ENCODE measurements at places on chromosomes 12 and 14.

DNA sequence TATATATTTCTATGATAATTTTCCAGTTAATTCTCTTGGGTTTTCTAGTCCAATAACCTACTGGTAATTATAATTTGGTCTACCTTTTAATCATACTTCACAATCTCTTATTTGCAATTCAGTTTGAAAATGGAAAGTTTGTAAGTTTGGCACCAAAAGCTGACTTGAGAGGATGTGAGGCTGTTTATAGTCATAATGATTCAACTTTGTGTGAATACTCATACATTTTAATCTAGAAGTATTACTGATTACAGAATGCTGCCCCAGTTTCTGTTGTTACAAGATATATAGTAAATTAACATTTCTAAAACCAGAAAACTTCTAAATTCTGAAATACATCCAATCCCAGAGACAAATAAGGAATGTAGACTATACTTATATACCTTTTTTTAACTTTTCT lies 158.2 kb downstream of the SLC38A4 start:
- no peak for DNase-seq

GRCh38 chr14:47022721-47023120 lies 371.1 kb upstream of the RPL10L start:
- DNase-seq = no peak

- no peak for DNase-seq
Observed at GRCh38 chr14:85024931-85025330, 505.0 kb upstream of the FLRT2 start.

GRCh38 chr12:115194448-115194847 lies 510.5 kb upstream of the TBX3 start:
- DNase-seq = no peak

DNA sequence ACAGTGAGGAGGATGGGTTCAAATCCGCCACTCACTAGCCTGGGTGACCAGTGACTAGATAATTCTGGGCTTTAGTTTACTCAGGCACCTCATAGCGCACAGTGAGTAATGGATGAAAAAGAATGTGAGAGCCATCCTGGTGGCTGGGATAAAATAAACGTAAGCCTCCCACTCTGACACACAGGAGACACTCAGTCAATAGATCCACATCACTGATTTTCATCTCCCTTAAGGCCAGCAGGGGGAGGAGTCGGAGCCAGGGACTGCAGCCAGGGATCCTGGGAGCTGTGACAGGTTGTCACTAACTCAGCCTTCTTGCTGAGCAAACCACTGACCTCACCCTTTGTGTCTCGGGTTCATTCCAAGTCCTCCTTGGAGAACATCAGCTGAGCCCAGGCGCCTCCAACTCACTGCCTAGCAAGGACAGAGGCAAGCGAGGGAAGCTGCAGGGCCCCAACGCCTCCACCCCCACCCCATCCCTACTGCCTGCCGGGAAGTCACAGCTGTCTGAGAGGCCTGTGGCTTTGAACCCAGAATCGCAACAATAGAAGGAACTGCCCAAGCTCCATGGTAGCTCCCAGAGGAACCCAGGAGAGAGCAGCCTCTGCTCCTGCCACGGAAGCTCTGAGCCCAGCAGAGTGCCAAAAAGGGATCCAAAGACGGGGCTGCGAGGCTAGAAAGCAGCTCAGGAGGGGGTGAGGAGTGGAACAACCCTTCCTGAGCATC lies 30.7 kb downstream of the PXN start:
- DNase-seq = peak; percentile 73

- DNase-seq = no peak
Observed at GRCh38 chr12:63163541-63163940, 12.5 kb upstream of the AVPR1A start.

Data from putamen (tissue), 1 donor.